ENCODE measurements at places on chromosomes 7 and 10. TPM values are rescaled to one million over a fixed set of nuclear protein-coding genes. Genes with fewer than 3 reads are reported as not detected.

GRCh38 chr7:105827151-105827875, 49.1 kb downstream of the ATXN7L1 start:
- no peak for DNase-seq

The ZNRF2 gene
- total RNA-seq = 16.8 TPM

GRCh38 chr10:100670828-100671479, 74.4 kb upstream of the PAX2 start:
- no peak for DNase-seq

GRCh38 chr10:90915766-90916075, 5.2 kb downstream of the ANKRD1 start:
- DNase-seq = no peak

The ZNF239 gene
- total RNA-seq = 0.35 TPM

The ATE1 gene
- total RNA-seq = 16.5 TPM

DNA sequence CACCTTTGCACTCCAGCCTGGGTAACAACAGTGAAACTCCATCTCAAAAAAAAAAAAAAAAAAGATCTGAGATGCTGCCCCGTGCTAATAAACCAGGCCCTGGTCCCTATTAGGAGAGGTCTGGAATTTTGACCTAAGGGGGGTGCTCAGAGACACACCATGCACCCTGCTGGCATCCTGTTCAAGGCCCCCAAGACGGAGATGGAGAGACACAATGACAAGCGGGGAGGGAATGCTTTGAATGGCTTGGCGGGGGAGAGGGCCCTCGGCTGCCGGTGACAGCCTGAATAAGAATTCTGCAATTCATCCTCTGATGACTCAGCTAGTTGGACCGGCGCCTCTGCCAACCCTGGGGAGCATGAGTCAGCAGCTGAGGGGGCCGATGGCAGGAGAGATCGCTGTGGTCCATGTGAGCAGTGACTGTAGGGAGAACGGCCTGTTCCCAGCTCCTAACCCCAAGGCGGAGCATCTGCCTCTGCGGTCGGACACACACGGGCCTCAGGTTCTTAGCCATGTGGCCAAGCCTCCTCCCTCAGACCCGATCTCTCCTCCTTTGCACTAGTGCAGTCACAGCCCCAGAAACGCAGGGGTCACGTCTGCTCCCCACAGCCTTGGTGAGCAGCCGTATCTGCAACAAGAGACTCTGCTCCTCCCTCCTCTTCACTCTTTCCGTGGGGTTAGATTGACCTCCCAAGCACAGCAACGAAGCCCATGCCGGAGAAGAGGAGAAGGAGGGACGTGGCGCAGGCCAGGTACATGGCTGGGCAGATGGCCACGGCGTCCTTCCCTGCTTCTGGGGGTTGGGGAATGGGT, 14.9 kb downstream of the TRIM56 start:
- DNase-seq = no peak

The PLEKHS1 gene
- total RNA-seq = not detected

DNA sequence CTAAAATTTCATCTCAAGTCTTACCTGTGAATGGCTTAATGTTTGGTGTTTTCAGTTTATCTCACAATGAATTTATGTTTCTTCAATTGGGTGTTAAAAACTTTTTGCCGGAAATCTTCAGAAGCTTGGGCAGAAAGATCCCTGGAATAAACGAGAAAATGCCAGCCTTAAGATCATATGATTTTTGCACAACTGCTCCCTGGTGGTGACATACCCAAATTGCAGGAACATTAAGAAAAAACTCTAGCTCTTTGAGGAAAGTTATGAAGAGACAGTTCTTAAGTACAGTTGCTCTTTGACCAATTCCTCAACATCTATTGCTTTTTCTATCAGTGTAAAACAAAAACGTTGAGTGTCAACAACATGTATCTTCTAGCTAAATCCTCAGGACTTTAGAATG, 48.2 kb upstream of the CREB5 start:
- DNase-seq = no peak

The PVRIG gene
- 27.4 TPM for total RNA-seq

All from GM12878 (cell line).